Smooth muscle cell of the umbilical artery (primary cell): ENCODE measurements at places on chromosomes 11 and 22. TPM values are rescaled to one million over a fixed set of nuclear protein-coding genes. Genes with fewer than 3 reads are reported as not detected.

EFCAB6 gene
- 1.5 and 3.3 TPM in 2 replicates for total RNA-seq

MYO7A gene
- total RNA-seq = under 0.01 and 0.18 TPM in 2 replicates

SYT9 gene
- under 0.01 and 0.05 TPM in 2 replicates for total RNA-seq

DNAJB7 gene
- not detected in 2 replicates for total RNA-seq

TRIM48 gene
- not detected in 2 replicates for total RNA-seq

C11orf86 gene
- 0.30 TPM in 1 of 2 replicates, not detected in the other for total RNA-seq

APOL3 gene
- total RNA-seq = 6.5 and 9.7 TPM in 2 replicates

CASP12 gene
- total RNA-seq = not detected in 2 replicates

GAL3ST1 gene
- total RNA-seq = 0.18 TPM in 1 of 2 replicates, not detected in the other

PMM1 gene
- 14.8 and 16.1 TPM in 2 replicates for total RNA-seq

OR51V1 gene
- not detected in 2 replicates for total RNA-seq

MMP7 gene
- total RNA-seq = not detected in 2 replicates

PGA5 gene
- total RNA-seq = not detected in 2 replicates

SOX6 gene
- total RNA-seq = 1.2 and 2.2 TPM in 2 replicates

GGT5 gene
- 0.23 and 1.2 TPM in 2 replicates for total RNA-seq

PNPLA5 gene
- not detected in 2 replicates for total RNA-seq

RASL10A gene
- not detected in 2 replicates for total RNA-seq

SYT13 gene
- not detected in 2 replicates for total RNA-seq

OR8H3 gene
- total RNA-seq = not detected in 2 replicates

GUCY1A2 gene
- total RNA-seq = under 0.01 and 0.18 TPM in 2 replicates

SCUBE1 gene
- not detected in 2 replicates for total RNA-seq

VSIG10L2 gene
- not detected in 2 replicates for total RNA-seq

NNMT gene
- total RNA-seq = 315 and 919 TPM in 2 replicates

NAALAD2 gene
- 1.0 and 2.4 TPM in 2 replicates for total RNA-seq

OR5B21 gene
- total RNA-seq = not detected in 2 replicates

FDXACB1 gene
- total RNA-seq = 2.6 and 2.7 TPM in 2 replicates

DBX1 gene
- total RNA-seq = not detected in 2 replicates

SCO2 gene
- total RNA-seq = 3.0 and 3.9 TPM in 2 replicates

PATE2 gene
- total RNA-seq = 0.28 TPM in 1 of 2 replicates, not detected in the other

SLC17A6 gene
- not detected in 2 replicates for total RNA-seq

ROM1 gene
- total RNA-seq = 2.5 and 3.9 TPM in 2 replicates

GLYATL2 gene
- 0.97 and 1.8 TPM in 2 replicates for total RNA-seq
